ENCODE measurements at places on chromosomes 13 and 19.

DNA sequence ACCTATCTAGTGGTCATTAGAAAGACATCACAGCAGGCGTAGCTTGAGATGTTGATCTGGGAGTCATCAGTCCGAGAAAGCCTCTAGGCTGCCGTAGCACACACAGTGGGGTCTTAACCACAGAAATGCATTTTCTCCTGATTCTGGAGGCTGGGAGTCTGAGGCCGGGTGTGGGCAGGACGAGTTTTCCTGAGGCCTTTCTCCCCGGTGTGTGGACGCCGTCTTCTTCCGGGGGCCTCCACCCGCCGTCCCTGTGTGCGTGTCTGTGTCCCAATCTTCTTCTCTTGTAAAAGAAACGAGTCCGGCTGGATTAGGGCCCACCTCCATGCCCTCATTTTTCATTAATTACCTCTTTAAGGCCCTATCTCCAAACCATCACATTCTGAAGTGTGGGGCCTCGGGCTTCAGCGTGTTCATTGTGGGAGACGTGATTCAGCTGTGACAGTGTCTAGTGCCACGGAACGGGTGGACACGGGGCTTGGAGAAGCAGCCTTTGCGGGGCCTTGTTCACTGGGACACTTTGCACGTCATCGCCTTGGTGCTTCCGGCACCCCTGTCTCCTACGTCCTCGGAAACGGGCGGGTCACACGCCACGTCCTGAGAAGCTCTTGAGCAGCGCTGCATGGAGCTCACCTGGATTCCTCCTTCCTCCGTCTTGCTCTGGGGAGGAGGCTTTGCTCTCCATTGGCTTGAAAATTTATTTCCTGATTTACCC, 208.9 kb upstream of the SOX1 start:
- DNase-seq: no peak

DNA sequence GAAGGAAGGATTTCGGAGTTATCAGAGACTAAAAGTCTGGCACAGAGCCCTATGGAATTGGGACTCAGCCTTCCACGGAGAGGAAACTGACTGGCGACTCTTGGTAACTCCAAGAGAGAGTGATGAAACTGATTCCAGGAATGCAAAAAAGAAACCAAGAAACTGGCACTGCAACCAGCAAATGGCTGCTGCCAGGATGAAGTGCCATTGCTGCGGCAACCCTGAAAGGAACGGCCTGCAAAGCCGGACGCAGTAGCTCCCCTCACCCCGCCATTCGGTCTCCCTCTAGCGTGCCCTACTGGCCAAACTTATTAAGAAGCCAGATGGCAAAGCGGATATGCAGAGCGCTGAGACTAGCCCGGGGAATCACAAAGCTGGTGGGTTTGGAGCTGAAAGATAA, 236.0 kb downstream of the PCDH9 start:
- peak; percentile 64 for DNase-seq

DNA sequence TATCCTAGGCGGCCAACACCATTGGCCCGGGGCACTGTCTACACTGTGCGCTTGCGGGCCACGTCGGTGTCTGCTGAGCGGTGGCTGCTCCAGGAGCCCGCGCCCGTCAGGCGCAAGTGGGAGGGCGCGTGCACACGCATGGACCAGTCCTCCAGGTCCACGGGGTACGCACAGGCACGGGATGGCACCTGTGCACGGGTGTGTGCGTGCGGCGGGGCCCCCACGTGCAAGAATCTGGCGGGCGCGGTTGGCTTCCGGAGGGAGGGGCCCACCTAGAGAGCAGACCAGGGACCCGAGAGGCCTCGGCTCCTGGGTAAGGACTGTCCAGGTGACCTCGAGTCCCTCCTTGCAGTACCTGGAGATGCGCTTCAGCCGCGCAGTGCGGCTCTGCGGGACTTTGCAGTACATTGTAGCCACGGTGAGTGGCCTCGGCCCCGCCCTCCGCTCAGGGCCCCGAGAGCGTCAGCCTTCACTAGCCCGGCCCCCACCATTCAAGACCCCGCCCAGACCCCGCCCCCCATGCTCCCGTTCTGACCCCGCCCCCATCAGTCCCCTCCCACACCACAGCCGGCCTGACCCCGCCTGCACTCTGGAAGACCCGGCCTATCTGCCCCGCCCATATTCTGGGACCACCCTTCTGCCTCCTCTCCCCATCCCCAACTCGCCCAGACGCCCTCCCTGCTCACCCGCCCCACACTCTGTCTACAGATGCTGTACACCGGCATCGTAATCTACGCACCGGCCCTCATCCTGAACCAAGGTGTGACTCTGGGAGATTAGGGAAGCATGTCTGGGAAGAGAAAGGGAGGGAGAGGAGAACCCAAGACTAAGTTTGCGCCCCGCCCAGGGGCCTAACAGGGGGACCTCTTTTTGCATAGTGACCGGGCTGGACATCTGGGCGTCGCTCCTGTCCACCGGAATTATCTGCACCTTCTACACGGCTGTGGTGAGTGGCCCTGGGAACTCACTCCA, 2.3 kb downstream of the SLC5A5 start:
- DNase-seq: no peak

DNA sequence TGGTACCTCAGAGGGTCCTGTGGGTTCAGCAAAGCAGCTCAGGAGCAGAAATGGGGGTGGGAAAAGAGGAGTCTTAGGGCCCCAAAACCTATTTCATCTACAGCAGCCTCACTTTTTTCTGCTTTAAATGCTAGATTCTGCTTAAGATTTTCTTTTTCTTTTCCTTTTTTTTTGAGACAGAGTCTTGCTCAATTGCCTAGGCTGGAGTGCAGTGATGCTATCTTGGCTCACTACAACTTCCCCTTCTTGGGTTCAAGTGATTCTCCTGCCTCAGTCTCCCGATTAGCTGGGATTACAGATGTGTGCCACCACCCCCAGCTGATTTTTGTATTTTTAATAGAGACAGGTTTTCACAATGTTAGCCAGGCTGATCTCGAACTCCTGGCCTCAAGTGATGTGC, 30.7 kb upstream of the WDFY2 start:
- no peak for DNase-seq

DNA sequence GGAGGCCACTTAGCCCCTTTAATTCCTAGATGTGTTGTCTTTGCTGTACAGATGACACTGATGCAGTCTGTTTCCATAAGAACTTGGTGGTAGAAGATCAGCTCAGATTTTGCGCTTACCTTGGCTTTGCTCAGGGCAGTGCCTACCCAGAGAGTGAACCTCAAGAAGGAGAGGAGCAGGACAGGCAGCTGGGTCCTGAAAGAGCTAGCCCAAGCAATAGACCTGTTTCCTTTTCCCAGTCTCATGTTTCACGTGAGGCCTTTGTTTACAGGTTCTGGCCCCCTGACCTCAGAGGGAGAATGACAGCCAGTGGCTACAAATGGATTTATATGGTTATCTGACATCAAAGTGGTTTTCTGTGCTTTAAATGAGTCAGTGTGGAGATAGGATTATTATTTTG, 40.1 kb downstream of the METTL21C start:
- DNase-seq: no peak

- DNase-seq: no peak
Measured at GRCh38 chr19:43936188-43936587, 1.1 kb upstream of the ZNF45 start.

DNA sequence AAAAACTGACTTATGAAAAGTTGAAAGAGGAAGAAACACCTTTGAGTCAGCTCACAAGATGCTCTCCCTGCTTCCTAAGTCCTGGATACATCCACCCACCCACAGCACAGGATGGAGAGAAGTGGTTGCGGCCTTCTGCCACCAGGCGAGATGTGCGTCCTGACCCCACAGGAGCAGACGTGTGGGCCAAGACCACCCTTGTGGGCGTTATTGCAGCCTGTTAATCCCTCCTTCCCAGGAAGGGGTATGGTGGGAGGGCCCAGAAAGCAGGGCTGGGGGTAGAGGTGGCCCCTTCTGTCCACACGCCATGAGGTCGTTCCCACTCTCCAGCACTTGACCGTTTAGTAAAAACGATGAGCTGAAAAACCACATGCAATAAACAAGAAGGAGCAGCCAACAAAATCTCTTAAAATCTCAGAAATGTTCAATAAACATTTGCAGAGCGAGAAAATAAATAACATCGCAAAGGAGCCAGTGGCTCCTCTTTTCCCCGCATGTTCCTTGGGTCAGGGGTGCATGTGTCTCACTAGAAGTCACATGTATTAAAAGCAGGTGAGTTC, 2.4 kb upstream of the AKAP8L start:
- DNase-seq: no peak

GRCh38 chr13:51419001-51419636, 33.7 kb downstream of the INTS6 start:
- no peak for DNase-seq

- DNase-seq: no peak
Measured at GRCh38 chr13:25468325-25469168, 96.8 kb downstream of the ATP8A2 start.

DNA sequence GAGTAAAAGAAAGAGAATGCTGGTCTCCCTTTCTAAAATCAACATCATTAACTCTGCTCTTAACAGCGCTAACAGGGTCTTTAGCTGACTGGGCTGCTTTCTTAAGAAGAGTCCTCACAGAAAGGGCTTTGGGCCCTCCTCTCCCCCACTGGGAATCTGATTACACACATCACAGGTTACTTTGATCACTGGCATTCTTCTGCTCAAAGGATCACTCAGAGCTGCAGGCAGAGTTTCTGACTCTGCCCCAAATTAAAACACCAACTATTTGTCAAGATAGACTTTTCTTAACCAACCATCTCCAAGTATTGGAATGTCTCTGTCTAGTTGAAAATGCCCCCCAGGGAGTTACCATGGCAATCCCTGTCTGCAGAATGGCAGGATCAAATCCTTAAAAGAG, 31.1 kb upstream of the SIAH3 start:
- no peak for DNase-seq

GRCh38 chr13:48579165-48579918, 46.5 kb upstream of the RCBTB2 start:
- no peak for DNase-seq

DNA sequence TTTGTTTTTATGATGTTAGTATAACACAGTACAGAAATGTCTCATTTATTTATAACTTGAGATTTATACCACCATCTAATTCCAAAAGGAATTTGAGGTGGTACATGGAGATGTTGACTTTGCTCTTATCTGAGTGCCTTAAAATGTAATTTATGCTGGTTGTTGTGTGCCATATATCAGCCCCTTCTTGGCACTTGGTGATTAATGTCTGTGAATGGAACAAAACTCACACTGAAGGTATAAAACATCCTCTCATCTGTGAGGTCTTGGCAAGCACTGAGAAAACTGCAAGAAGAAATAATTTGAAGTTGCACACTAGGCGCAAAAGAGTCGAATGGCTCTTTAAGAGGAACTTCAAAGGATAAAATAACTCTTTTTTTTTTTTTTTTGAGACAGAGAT, 240.4 kb downstream of the B3GLCT start:
- DNase-seq: no peak

DNA sequence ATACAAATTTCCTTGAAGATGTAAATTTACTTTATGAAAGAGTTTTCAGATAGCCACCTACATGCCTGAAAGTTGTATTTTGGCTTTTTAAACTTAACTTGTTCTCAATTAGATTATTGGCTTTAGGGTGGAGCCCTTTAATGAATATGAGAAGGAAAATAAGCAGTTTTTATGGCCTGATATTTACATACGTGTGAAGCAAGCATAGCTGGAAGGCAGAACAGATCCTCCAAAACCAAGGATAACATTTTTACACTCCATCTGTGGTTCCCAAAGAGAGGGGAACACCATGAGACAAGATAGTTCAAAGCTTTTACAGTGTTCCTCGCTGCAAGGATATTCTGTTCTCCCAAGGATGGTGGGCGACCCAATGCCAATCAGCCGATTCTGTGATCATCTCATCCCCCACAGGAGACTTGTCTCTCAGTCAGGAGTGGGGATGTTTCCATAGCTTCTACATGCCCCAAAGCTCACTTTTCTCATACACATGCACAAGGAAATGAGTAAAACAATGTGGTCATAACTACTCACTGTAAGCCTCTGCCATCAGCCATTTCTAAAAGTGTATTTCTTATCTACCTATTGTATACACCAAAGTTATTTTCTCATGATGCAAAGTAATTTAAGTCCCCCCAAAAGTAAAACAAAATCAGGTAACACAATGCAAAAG, 24.6 kb upstream of the KBTBD6 start:
- no peak for DNase-seq

- DNase-seq: peak; percentile 83
Measured at GRCh38 chr19:37719111-37719926, at the start of gene ZNF607. ZNF607 (minus strand) TSS chr19:37719761; CDS start chr19:37711618, 8,143 bp downstream.

GRCh38 chr19:34556488-34556887, 74.9 kb downstream of the WTIP start:
- no peak for DNase-seq

DNA sequence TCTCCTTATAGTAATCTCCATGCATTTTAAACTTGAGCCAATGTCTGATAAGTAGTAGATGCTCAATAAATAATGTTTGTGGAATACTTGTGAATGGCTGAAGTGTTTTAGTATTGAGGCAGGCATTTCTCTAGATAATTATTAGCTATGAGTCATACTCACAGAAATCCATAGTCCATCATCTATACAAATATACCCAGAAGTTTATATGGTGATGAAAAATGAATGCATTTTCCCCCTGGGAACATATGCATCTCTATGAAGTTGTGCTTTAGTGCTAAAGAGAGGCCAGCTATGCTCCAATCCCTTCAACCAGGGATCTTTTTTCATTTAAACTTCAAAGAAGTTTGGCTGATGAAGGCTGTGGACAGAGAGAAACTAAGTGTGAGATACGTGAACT, 17.2 kb downstream of the MBNL2 start:
- no peak for DNase-seq

GRCh38 chr19:3606690-3607289, at the start of gene TBXA2R:
TBXA2R (minus strand) TSS chr19:3606875; CDS start chr19:3600634, 6,241 bp downstream.
- DNase-seq: no peak

DNA sequence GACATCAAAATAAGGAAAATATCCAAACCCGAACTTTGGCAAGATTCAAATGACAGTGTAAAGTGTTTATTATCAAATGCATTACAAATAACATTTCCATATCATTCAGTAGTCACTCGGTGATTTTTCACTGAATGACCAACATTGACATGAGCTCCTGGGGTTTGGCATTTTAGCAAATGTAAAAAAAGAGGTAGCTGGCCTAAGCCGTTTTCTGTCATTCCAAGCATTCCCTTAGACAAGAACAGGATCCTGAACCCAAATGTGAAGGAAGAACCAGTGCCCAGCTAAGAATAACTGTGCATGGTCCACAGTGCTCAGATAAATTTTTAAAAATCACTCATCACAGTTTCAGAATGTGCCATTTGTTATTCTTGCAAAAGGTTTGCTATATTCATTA, 327.9 kb downstream of the GPC6 start:
- no peak for DNase-seq

DNA sequence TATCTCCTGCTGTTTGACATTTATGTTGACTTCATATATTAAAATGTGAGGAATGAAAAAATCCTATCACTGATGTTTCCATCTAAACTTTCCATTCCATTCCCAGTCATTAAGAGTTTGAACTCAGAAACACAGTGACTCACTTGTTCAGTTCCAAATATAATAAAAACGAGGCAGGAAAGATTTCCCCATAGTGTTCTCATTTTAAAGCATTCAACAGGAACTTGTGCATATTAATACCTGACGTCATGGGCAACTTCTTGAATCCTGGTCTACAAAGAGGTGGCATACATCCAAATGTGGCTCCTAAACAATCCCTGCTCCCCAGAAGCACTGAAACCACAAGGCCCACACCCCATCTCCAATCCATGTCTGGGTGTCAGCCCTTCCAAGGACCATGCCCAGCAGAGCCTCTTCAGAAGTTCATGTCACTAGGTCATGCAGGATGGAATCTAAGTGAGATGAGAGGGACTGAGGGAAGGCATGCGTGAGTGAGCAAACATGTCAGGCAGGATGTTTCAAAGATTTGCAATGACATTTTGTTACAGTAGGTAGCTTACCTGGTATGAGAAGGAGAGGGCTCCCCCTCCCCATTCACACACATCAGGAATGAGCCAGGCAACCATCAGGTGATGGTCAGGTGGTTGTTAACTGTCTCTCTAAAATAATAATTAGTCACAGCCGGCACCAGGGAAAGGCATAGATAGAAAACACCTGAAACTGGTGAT, 9.4 kb upstream of the ERVV-2 start:
- DNase-seq: no peak
